Natural killer cell (primary cell): ENCODE measurements at places on chromosomes 2 and 18. TPM values are rescaled to one million over a fixed set of nuclear protein-coding genes. Genes with fewer than 3 reads are reported as not detected.

Gene DSC2
- total RNA-seq: 0.32 TPM

DNA sequence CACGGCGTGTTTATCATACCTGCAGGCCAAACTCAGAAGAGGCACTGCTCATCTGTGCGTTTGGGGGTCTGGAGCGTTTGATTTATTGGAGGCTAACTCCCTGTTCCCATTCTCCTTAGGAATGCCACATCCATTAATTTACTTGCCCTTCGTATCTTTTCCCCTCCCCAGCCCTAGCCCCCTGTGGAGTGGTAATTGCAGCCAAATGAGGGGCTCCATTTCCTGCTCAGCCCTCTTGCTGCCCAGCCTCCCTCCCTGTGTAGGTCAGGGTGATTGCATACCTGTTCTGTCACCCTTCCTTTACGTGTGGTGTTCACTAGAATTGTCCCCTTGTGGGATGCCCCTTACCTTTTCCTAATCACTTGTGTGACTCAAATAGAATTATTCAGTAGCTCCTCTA lies 120.4 kb downstream of the MAP3K20 start:
- H3K4me1 ChIP-seq: no peaks in the 10 kb centered on the region
- DNase-seq: no peak
- H3K27me3 ChIP-seq: no peaks in the 10 kb centered on the region
- no peaks in the 10 kb centered on the region for H3K36me3 ChIP-seq

DNA sequence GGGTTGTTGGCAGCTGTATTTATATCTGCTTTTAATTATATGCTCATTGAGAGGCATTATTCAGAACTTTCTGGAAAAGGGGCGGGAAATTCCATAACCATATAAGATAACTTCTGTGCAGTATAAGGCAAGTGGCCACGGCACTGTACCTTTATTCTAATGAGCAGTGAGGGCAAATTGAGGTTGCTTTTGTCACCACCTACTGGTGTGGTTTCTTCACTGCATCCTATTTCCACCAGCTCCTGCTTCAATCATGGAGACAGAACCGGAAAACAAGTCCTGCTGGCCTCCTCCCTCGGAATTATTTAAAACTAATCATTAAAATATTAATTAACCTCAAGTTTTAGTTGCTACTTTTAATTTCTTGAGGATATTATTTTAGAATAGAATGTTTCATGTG lies 759.4 kb downstream of the CBLN2 start:
- H3K4me1 ChIP-seq: no peaks in the 10 kb centered on the region
- H3K36me3 ChIP-seq: no peaks in the 10 kb centered on the region
- no peak overlapping the region for H3K27ac ChIP-seq
- no peak overlapping the region for H3K4me3 ChIP-seq
- DNase-seq: no peak

GRCh38 chr2:175930504-175930903 lies 71.6 kb downstream of the LNPK start:
- DNase-seq: no peak
- H3K27me3 ChIP-seq: no peaks in the 10 kb centered on the region
- no peak overlapping the region for H3K27ac ChIP-seq
- H3K4me1 ChIP-seq: no peaks in the 10 kb centered on the region

DNA sequence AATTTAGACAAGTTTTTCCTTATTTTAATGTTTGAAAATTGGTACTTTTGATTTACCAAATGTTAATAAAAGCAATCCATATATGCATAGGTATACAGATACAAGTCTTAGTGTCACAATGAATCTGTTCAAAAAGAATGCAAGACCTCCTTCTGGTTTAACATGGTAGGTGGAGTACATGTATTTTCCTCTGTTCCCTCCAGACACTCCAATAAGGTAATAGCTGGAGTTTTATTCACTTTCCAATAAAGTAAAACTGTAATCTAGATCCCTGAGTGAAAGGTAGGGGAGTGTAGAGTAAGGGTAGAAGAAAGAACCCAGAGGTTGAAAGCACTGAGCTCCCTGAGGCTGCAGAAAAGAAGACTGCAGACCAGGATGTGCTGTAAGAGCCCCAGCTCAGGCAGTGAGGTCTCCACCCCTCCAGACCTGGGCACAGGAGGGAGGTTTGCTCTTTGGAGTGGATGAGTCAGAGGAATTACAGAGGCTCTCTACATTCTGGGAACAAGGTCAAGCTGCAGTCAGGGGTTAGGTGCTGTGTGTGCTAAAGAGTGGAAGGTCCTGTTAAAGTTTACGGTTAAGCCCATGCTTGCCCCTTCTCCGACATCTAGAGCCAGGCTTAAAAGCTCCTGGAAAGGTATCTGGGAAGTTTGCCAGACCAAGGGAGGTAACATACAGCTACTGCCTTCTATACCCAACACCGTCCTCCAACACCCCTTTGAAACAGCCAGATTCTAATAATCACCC lies 27.6 kb upstream of the STAT1 start:
- no peak for DNase-seq
- no peaks in the 10 kb centered on the region for H3K27me3 ChIP-seq
- no peak overlapping the region for H3K27ac ChIP-seq

Gene NT5DC4
- 2.0 TPM for total RNA-seq

DNA sequence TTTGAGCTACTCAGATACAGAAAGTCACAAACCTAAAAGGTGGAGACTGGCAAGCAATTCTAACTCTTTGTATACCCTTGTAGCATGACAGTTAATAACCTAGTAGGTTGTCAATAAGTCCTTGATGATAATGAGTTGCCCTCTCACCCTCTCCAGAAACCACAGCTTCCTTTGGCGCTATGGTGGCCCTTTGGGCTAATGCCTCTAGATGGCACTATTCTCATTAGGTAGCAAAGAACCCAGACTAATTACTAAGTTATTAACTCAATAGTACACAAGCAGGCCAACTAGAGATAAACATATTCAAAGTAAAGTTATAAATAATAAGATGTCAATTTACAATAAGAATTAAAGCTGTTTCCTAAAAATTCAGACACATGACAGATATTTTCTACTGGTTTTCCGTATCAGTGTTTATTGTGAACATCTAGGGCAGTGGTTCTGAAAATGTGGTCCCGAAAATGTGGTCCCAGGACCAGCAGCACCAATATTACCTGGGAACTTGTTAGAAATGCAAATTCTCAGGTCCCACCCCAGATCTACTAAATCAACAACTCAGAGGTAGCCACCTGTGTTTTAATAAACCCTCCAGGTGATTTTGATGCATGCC lies 41.1 kb downstream of the LDAH start:
- H3K4me3 ChIP-seq: no peak overlapping the region
- no peaks in the 10 kb centered on the region for H3K27me3 ChIP-seq
- no peak for DNase-seq

DNA sequence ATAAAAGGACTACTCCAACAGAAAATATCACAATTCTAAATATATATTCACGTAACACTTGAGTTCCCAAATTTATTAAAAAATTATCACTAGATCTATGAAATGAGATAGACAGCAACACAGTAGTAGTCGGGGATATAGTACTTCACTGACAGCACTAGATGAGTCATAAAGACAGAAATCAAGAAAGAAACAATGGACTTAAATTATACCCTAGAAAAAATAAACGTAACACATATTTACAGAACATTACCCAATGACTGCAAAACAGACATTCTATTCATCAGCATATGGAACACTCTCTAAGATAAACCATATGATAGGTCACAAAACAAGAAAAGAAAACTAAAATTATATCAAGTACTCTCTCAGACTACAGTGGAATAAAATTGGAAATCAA lies 429.4 kb downstream of the MBD2 start:
- no peaks in the 10 kb centered on the region for H3K36me3 ChIP-seq
- no peak overlapping the region for H3K27ac ChIP-seq
- H3K27me3 ChIP-seq: no peaks in the 10 kb centered on the region
- no peak overlapping the region for H3K4me3 ChIP-seq
- no peaks in the 10 kb centered on the region for H3K4me1 ChIP-seq

Gene OR6B2
- total RNA-seq: not detected

Gene SP140
- 77.4 TPM for total RNA-seq

Gene TMEM200C
- not detected for total RNA-seq

- H3K27ac ChIP-seq: no peak overlapping the region
- no peaks in the 10 kb centered on the region for H3K27me3 ChIP-seq
- no peaks in the 10 kb centered on the region for H3K36me3 ChIP-seq
Observed at GRCh38 chr18:56305583-56305982, 332.8 kb downstream of the TXNL1 start.

Gene UGT1A4
- not detected for total RNA-seq

- H3K27me3 ChIP-seq: no peaks in the 10 kb centered on the region
- no peak overlapping the region for H3K4me3 ChIP-seq
- no peak overlapping the region for H3K27ac ChIP-seq
Observed at GRCh38 chr18:41936471-41937134, 18.4 kb upstream of the PIK3C3 start.

DNA sequence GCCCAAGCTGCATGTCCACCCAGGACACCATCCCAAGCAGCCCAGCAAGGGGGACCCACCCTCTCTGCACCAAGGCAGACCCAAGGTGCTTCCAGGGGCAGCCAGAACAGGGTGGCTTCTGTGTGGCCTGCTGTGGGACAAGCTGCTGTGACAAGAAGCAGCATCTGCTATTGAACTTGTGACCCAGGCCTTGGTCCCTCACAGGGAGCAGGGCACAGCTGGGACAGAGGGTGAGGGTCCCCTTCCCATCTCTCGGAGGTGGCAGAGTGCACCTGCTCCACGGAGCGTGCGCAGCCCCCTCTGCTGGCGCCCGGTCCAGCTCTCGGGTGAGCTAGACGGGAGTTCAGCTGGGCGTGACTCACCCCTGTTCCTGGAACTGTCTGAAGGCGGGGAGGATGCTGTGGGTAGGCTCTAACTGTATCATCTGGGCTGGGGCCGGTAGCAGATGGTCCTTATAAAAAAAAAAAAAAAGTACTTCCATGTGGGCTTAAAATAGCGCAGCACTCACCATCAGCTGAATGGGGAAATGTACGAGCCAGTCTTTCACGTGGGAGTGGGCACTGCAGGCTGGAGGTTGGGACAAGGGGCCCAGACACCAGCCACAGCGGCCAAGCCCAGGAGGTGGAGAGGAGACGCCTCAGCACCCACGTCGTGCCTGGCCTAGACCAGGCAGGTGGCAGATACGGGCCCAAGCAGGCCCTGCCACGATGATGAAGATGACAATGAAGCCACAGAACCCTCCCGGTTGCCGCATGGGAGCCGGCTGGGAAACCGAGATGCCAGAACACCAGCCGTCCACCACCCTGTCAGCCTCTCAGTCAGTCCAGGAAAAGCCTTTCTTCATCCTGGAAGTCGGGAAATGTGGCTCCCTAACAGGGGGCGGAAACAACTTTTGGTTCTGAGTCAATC lies 136.8 kb upstream of the ID2 start:
- H3K27me3 ChIP-seq: no peaks in the 10 kb centered on the region
- peak; percentile 71 for DNase-seq
- no peaks in the 10 kb centered on the region for H3K36me3 ChIP-seq
- H3K4me3 ChIP-seq: no peak overlapping the region

DNA sequence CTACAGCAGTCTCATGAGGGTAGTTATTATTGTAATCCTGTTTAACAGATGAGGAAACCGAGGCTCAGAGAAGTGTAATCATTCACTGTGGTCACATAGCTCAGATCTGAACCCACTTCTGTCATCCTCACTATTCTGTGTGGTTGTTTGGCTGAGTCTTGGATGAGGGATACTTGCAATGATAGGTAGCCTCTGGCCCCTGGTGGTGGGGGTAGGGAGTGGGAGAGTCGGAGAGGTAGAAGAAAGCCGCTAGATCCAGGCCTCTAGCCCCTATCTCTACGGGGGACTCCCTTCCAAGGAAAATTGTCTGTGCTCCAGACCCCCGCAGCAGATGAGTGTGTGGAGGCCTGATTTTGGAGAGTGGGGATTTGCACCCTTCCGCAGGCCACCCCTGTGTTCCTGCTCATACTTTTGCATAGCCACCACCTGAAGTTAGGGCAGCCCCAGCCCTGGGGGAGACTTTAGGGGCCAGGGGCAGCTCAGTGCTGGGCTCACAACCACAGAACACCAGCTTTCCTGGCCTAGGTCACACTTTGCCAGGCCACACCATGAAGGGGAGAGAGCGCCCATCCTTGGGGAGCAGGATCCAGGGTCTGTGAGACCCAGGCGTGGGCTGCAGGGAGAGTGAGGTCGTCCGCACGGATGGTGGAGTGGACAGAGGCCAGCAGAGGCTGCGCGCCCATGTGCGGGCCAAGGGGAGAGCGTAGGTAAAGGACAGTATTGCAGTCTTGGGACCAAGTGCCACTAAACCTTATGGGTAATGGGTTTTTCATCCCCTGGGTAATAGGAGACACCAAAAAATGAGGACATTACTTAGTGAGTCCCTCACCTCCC lies 148.2 kb downstream of the GLI2 start:
- H3K36me3 ChIP-seq: no peaks in the 10 kb centered on the region
- no peak for DNase-seq
- no peaks in the 10 kb centered on the region for H3K4me1 ChIP-seq
- no peak overlapping the region for H3K4me3 ChIP-seq

- no peak for DNase-seq
- no peak overlapping the region for H3K27ac ChIP-seq
- no peaks in the 10 kb centered on the region for H3K36me3 ChIP-seq
- no peak overlapping the region for H3K4me3 ChIP-seq
- H3K27me3 ChIP-seq: peaks cover 5% of the 10 kb centered on the region
Observed at GRCh38 chr2:70551167-70551566, 2.5 kb downstream of the TGFA start.

GRCh38 chr2:149008381-149008780 lies 30.1 kb upstream of the LYPD6B start:
- H3K36me3 ChIP-seq: no peaks in the 10 kb centered on the region
- no peaks in the 10 kb centered on the region for H3K27me3 ChIP-seq
- no peak overlapping the region for H3K4me3 ChIP-seq
- H3K4me1 ChIP-seq: no peaks in the 10 kb centered on the region
- DNase-seq: no peak
- no peak overlapping the region for H3K27ac ChIP-seq
